ENCODE measurements at places on chromosomes 7 and 10.

GRCh38 chr10:131847241-131847783 is 53.5 kb upstream of the PPP2R2D start:
- DNase-seq = peak; percentile 54

DNA sequence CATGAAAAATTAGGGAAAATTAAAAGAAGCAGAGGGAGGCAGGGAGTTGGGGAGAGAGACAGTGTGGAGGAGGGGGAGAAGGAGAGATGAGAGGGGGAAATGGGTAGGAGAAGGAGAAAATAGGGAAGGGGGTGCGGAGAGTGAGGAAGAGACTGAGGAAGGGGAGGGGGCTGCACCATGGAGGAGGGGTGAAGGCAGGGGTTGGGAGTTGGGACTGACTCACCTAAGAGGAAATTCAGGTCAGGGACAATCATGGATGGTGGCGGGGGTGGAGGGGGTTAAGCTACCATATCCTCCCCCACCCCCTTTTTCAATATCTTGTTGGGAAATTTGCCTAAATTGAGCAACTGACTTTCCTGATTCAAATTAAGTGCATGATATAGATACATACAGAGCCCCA is 8.0 kb downstream of the GRK5 start:
- DNase-seq = no peak

GRCh38 chr7:148058092-148058491 is 532.5 kb upstream of the C7orf33 start:
- no peak for DNase-seq

DNA sequence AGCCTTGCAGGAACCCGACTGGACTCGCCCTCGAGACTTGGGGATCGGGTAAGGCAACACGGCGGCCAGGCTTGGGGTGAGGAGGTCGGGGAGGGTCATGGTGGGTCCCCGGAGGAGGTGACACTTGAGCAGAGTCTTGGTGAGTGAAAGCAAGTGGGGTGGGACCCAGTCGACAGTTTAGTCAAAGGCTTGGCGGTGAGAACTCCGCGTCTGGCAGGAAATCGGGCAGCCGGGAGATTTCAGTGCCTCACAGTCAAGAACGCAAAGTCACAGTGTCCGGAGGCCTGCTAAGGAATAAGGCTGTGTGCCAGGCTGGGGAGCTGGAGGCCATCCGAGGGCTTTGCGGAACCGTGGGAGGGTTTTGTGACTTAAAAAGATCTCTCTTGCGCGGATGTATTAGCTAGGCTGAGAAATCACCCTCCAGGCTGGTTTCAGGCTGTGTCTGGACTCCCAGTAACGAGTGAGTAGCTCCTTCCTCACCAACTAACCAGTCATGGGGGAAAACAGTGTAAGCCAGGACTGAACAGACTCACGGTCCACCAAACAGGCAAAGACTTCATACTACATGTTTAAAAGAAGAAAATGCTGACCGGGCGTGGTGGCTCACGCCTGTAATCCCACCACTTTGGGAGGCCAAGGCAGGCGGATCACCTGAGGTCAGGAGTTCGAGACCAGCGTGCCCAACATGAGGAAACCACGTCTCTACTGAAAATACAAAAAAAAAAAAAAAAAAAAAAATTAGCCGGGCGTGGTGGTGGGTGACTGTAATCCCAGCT is 613 bp downstream of the AP5Z1 start:
- peak; percentile 81 for DNase-seq
